ENCODE measurements at places on chromosomes 5 and 9. TPM values are rescaled to one million over a fixed set of nuclear protein-coding genes. Genes with fewer than 3 reads are reported as not detected.

PAEP gene
- total RNA-seq: not detected

DNA sequence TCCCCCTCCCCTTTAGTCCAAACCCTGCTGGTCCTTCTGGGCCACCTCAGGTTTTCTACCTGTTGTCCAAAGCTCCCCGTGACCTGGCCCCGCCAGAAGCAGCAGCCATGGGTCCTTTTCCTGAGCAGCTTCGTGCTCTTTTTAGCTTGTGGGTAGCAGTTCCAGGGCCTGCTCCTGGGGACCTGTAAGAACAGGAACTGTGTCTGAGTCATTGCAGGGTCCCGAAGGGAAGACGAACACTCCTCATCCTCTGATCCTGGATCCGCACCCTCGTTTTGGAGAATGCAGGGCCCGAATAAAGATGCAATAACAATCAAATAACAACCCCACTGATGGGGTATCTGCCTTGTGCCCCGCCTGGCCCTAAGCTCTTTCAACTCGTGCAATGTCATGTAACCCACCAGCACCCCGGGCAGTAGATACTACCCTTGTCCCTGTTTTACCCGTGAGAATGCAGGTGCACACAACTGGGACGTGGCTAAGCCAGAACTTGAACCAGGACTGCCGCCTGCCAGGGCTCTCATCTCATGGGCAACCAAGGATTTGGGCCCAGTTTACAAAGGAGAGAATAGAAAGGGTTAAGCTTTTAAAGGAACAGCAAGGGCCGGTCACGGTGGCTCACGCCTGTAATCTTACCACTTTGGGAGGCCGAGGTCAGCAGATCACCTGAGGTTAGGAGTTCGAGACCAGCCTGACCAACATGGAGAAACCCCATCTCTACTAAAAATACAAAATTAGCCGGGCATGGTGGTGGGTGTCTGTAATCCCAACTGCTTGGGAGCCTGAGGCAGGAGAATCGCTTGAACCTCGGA, 33.2 kb downstream of the NEK6 start:
- H3K4me3 ChIP-seq: peak overlapping the region; percentile 68
- peaks cover 30% of the 10 kb centered on the region for H3K36me3 ChIP-seq
- H3K27ac ChIP-seq: peak overlapping the region; percentile 85
- DNase-seq: no peak
- peaks cover 97% of the 10 kb centered on the region for H3K4me1 ChIP-seq

GRCh38 chr9:87545858-87546257, 48.2 kb downstream of the DAPK1 start:
- H3K36me3 ChIP-seq: no peaks in the 10 kb centered on the region
- H3K27me3 ChIP-seq: no peaks in the 10 kb centered on the region
- no peak overlapping the region for H3K4me3 ChIP-seq
- H3K4me1 ChIP-seq: no peaks in the 10 kb centered on the region

DNA sequence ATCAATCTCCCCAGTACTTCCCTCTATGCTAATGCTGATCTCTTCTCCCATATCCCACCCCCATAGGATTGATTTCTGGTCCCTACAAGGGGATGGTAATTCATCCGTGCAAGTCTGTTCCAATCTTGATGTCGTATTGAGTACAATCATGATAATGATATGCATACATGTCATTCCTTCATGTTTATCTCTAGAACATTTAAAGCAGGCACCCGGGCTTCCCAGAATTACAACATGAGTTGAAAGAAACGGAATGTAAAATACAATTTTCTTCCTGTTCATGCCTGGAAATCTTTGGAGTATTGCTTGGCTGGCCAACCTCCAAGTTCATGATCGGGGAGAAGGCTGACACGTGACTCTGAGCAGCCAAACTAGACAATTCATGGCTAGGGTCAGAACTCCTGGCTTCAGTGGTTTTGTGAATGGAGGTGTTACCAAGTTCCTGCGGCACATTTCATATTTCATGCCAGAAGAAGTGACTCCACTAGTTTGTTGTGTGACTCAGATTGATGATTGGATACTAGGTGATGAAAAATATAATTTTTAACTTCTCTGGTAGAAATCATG, 66.6 kb downstream of the C9orf152 start:
- peak overlapping the region; percentile 51 for H3K27ac ChIP-seq
- H3K27me3 ChIP-seq: no peaks in the 10 kb centered on the region
- DNase-seq: no peak
- H3K36me3 ChIP-seq: peaks cover 79% of the 10 kb centered on the region

DNA sequence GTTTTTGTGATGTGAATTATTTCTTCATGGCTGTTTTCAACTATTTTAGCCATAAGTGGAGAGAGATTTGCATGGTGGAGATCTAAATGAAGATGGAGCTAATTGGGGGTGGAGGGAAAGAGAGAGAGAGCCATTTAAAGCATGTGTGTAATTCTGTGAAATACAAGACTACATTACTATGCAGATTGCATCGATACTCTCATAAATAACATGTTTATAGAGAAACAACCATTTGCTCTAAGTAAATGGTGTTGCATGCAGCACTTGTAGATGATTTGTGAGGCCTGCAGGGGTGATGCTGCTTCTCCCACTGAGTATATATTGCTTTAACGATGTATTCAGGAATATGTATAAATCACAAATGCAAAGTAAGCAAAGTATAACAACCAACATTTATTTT, 270.2 kb upstream of the RIOK2 start:
- no peak overlapping the region for H3K4me3 ChIP-seq
- H3K36me3 ChIP-seq: no peaks in the 10 kb centered on the region
- H3K27me3 ChIP-seq: no peaks in the 10 kb centered on the region

IFNK gene
- total RNA-seq: not detected

- peaks cover 5% of the 10 kb centered on the region for H3K4me1 ChIP-seq
- H3K27ac ChIP-seq: no peak overlapping the region
- DNase-seq: no peak
- H3K4me3 ChIP-seq: no peak overlapping the region
These were observed 43.1 kb downstream of the HRH2 start for GRCh38 chr5:175700991-175701390.

DNA sequence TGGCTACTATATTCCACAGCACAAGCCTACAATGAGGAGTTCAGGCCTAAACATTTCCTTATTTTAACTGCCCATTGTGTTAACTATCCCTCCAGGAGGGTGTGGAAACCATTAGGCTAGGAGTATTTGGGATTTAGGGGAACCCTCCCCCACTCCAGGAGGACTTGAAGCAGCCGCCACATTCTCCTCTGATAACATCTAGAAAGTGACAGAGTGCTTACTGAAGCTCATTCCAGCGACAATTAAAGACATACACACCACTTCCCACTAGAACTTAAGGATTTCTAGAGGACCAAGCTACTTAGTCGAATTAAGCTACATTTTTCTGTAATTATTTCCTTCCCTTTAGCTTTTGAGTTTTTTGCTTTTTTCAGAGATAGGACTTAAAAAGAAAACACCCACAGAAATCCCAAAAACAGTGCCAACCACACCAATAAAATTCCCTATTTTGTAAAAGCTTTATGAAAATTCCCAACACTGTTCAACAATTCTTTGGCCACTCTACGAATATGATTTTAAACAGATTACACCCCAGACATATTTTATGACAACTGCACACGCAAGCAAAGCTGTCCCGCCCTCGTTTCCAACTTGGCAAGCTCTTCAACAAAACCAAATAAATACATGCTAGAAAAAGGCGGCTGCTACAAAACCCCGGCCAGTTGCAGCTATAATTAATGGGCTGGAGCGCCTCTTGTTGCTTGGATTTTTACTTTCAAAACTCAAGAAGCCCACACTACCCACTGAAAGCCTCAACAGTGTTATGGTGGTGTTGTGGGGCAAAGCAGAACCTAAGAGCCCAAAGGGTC, 4.5 kb downstream of the ROR2 start:
- H3K27ac ChIP-seq: no peak overlapping the region
- H3K4me3 ChIP-seq: no peak overlapping the region
- DNase-seq: no peak
- no peaks in the 10 kb centered on the region for H3K36me3 ChIP-seq
- H3K4me1 ChIP-seq: peaks cover 3% of the 10 kb centered on the region

GRCh38 chr9:75131700-75132099, 43.4 kb downstream of the OSTF1 start:
- H3K27me3 ChIP-seq: no peaks in the 10 kb centered on the region
- H3K4me1 ChIP-seq: no peaks in the 10 kb centered on the region
- DNase-seq: no peak
- no peak overlapping the region for H3K27ac ChIP-seq
- H3K36me3 ChIP-seq: peaks cover 81% of the 10 kb centered on the region

DNA sequence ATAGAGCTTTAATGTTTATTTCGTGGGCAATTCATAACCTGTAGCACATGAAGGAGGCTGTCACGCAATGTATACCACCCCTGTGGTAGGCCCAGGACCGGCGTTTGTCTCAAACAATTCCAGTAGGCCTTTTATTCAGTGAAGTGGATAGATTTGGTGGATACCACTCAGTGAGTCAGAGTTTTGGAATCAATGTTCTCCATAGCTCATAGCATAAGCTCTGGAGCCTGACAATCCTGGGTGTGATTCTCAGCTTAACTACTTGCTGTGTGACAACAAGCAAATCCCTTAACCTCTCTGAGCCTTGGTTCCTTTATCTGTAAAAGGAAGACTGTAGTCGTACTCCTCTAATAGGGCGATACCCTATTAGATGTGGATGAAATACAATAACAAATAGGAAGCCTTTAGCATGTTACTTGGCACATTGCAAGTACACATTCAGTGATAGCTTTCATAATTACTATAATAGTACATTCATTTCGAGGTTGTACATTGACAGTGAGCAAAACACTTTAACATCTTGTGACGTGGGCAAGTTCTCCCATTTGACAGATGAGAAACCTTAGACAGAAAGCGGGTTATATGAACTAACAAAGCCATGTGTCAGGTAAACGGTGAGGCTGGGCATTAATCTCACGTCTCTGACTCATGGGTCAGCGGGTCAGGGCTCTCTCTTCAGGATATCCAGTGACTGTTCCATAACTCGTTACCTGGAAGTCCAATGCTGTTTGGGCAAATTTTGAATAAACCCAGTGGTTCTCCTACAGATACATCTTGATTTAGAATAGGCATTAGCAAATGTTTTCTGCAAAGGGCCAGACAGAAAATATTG, 130.8 kb downstream of the C9orf152 start:
- peak overlapping the region; percentile 24 for H3K4me3 ChIP-seq
- peaks cover 53% of the 10 kb centered on the region for H3K36me3 ChIP-seq
- H3K27ac ChIP-seq: peak overlapping the region; percentile 46
- no peaks in the 10 kb centered on the region for H3K27me3 ChIP-seq

DNA sequence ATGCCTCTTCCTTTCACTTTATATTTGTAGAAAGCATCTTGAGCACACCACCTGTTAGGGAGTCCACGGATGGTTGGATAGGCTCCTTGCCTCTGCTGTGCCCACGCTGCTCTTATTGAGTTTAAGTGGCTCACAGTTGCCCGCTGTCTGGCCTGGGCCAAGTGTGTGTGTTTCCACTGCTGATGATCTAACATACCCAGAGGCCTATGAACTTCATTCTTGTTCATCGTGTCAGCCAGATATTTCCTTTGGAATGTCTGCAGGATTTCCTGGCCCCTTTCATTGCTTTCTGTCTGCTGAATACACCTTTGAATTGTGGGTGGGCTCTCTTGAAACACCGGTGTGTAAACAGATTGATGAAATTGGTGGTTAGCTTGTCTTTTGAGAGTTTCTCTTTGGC, 46.6 kb downstream of the MVB12B start:
- H3K4me1 ChIP-seq: peaks cover 3% of the 10 kb centered on the region
- H3K36me3 ChIP-seq: no peaks in the 10 kb centered on the region
- H3K27me3 ChIP-seq: peaks cover 16% of the 10 kb centered on the region
- no peak overlapping the region for H3K4me3 ChIP-seq
- no peak for DNase-seq

SPINK13 gene
- not detected for total RNA-seq

MUSK gene
- total RNA-seq: not detected

GRCh38 chr9:84823421-84824271, 154.1 kb downstream of the NTRK2 start:
- DNase-seq: no peak
- no peaks in the 10 kb centered on the region for H3K4me1 ChIP-seq
- no peaks in the 10 kb centered on the region for H3K27me3 ChIP-seq
- H3K36me3 ChIP-seq: no peaks in the 10 kb centered on the region
- H3K27ac ChIP-seq: no peak overlapping the region
- H3K4me3 ChIP-seq: no peak overlapping the region

DNA sequence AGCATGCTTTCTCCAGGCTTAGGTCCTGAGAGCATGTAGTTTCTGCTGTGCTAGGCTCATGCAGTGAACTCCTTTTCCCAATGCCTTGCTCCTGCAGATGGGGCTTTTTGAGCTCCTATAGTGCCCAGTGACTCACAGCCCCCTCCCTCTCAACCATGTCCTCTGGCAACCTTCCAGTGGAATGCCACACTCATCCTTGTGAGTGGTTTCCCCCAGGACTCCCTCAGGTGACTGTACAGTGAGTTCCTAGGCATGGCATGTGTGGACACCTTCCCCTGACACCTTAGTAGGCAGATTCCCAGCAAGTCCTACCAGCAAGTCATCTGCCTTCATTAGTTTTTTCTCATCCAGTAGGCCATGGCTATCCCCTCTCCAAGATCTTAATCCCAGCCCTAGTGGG, 72.4 kb upstream of the CXCL14 start:
- no peak for DNase-seq
- no peaks in the 10 kb centered on the region for H3K4me1 ChIP-seq
- H3K27me3 ChIP-seq: no peaks in the 10 kb centered on the region
- no peaks in the 10 kb centered on the region for H3K36me3 ChIP-seq

FSTL4 gene
- total RNA-seq: 1.7 TPM

ZNF608 gene
- total RNA-seq: 22.0 TPM

DNA sequence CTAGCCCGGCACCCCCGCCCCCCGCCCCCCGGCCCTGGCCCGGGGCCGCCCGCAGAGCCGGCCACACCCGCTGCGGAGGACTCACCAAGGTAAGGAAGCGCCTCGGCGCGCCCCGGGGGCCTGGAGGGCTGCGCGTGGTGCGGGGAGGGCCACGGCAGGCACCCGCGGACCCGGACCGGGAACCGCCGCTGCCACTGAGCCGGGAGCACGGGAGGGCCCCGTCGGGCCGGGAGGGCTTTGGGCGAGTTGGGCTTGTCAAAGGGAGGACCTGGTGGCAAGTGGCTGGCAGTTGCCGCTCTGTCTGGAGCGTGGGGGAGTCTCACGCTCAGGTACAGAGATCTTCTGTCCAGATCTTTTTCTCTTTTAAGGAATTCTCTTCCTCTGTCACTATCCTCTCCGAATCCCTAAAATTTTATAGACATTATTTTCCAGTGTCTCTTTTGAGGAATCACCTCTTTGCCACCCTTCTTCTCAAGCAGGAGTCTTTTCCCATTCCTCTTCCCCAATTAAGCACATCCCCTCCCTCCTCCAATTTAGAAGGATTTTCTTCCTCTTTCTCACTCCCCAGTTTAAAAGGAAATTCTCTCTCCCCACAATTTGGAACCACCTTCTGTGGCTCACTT, 11.3 kb upstream of the LHX2 start:
- no peaks in the 10 kb centered on the region for H3K36me3 ChIP-seq
- peak overlapping the region; percentile 60 for H3K4me3 ChIP-seq
- no peak for DNase-seq
- H3K27ac ChIP-seq: no peak overlapping the region
- H3K4me1 ChIP-seq: peaks cover 40% of the 10 kb centered on the region
- peaks cover 68% of the 10 kb centered on the region for H3K27me3 ChIP-seq

DNA sequence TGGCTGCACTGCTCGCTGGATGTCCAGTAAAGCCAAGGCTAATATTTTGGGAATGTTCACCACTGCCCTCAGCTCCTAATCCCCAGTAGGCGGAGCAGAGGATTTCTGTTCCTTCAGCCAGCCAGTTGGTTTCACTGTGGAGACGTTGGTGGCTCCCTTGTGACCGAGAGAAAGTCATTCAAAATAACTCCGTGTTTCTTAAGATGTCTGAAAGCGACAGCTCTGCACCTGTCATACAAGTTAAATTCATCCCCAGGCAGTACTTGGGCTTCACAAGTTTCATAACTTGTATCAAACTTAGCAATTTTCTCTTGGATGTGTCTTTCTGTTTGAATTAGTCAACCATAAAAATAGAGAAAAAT, 382 bp upstream of the CDKN2B start:
- H3K27ac ChIP-seq: peak overlapping the region; percentile 24
- DNase-seq: no peak
- H3K4me1 ChIP-seq: peaks cover 29% of the 10 kb centered on the region
- peak overlapping the region; percentile 87 for H3K4me3 ChIP-seq
- H3K27me3 ChIP-seq: peaks cover 28% of the 10 kb centered on the region
- no peaks in the 10 kb centered on the region for H3K36me3 ChIP-seq

Data from activated B cell treated with CpG ODN at 0.5 μM for 24 hours (primary cell).